ENCODE measurements at places on chromosomes 2 and 18.

DNA sequence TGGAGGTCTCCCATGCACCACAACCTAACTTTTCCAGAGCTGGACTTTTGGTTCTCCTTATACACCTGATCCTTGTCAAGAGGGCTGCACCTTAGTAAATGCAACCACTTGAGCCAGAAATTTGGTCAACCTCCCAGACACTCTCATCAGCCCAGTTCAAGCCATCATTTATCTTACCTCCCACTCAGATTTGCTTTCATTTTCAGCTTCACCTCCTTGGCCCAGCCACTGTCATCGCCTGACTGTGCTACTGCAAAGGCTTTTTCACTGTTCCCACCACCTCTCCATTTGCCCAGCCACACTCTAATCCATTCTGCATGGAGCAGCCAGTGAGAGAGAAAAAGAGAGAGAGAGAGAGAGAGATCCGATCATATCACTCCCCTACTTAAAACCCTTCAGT is 112.4 kb upstream of the DDX18 start:
- no peak for DNase-seq

DNA sequence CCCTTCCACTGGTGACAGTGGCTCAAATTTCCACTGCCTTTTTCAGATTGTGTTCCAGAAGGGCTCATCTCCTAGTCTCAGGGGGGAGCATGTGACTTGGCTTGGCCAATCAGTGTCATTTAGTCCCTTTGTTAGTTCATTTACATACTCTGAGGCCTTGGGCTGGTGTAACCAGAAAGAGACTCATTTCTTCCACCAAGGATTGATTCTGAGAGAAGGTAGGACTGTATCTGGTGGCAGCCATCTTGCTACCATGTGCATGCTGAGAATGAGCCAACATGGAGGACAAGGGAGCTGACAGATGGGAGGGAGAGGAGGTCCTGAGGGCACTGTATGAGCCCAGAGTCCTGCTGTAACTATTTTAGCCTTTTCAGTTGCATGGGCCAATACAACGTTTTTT is 191.7 kb downstream of the THSD7B start:
- DNase-seq: no peak

GRCh38 chr2:171400395-171400794 is 33.4 kb downstream of the METTL8 start:
- no peak for DNase-seq

- DNase-seq: no peak
Observed at GRCh38 chr2:237298151-237299118, 115.5 kb downstream of the COL6A3 start.

DNA sequence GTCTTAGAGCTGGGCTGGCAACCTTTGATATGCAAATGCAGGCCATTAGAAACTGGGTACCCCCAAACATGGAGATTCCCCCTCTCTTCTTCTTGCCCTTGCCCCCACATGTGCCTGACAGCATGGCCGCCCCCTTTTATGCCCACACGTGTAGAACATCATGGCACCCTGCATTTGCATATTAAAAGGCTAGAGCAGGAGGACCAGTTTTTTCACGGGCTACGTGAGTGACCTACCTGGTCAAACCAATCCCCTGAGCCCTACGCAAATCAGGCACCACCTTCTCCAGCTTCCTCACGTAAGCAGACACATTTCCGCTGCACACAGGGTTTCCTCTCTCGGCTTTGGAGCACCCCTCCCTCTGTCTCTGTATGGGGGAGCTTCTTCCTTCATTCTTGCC is 110.9 kb upstream of the COPS8 start:
- DNase-seq: no peak

DNA sequence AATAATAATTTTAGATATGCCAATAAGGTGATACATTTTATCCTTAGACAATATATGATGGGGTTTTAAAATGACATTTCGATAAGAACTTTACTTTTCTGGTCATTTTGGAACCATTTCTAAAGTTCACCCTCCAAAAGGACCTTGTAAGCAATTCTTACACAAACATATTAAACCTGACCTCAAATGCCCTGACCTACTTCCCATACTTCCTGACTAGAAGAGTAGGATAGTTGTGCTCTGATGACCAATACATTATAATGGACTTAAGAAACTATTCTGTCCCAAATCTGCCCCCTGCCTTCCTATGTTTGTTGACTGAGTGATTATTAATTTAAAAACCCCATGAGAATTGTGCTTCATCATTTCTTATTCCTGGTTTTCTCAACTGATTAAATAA is 24.6 kb downstream of the GCA start:
- no peak for DNase-seq

- DNase-seq: no peak
Observed at GRCh38 chr2:120926463-120927264, 191.0 kb downstream of the GLI2 start.

- no peak for DNase-seq
Observed at GRCh38 chr18:76562286-76563122, 67.5 kb upstream of the ZNF516 start.

GRCh38 chr2:85183479-85183878 is 50.3 kb downstream of the TCF7L1 start:
- no peak for DNase-seq

GRCh38 chr2:237889811-237890210 is 30.4 kb downstream of the RAMP1 start:
- DNase-seq: no peak
